SW 1271 (cell line): ENCODE measurements at places on chromosomes 7 and 10.
A peak's percentile ranks its signal among the peaks of the same experiment; 100 is the strongest.

DNA sequence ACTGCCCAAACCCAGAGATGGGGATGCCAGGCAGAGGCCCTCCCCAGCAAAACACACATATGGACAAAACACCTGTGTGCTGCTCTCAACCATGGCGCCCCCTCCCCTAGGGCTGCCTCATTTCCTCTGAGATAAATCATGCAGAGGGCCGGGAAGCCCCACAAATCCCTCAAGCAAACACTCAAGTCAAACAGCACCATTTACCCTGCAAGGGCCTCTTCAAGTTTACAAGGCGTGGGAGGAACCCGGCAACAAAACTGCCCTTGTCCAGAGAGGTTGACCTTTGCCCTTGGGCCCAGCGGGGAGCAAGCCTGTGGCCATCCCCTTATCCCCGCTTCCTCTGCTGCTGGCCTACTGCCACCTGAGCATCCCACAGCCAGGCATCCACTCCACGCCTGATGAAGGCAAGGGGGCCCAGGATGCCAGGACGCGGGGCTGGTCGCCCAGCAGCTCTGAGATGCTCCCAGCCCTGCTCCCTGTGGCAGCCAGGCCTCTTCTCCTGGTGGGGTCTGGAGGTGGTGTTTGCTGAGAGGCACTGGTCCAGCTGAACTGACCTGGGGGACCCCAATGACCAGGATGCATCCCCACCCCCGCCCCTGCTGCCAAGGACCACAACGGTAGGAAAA, 77.4 kb downstream of the DLG5 start:
- no peak for DNase-seq

GRCh38 chr7:17299483-17299991, 1.1 kb downstream of the AHR start:
- peak; percentile 75 for DNase-seq

DNA sequence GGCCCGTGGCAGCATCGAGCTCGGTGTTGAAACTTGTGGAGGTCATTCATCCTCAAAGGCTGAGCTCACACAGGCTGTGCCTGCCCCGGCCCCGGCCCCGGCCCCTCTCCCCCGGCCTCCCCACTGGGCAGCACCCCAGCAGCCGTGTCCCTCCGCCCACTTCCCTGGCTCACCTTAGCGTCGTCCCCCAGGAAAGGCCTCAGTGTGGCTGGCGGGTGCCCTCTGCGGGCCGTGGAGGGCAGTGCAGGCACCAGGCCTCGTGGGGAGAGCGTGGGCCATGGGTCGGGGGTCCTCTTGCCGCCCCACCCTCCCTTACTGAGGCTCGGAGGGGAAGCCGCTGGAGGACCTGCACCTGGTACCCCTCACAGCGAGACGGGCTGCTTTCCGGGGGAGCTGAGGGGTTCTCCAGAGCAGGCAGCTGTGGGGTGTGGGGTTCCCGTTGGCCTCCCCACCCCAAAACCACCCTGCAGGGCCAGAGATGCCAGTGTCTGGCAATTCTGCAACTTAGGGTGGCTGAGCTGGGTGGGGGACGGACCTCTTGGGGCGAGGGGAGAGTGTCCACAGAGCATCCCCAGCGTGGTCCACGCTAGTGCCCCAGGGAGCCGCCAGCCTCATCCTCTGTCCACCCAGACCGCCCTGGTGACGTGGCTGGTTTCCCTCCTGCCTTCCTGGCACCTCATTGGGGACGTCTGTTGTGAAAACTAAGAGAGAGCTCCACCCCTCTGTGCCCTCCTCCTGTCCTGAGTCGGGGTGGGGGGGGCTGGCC, 44.2 kb upstream of the DPYSL4 start:
- DNase-seq = no peak

DNA sequence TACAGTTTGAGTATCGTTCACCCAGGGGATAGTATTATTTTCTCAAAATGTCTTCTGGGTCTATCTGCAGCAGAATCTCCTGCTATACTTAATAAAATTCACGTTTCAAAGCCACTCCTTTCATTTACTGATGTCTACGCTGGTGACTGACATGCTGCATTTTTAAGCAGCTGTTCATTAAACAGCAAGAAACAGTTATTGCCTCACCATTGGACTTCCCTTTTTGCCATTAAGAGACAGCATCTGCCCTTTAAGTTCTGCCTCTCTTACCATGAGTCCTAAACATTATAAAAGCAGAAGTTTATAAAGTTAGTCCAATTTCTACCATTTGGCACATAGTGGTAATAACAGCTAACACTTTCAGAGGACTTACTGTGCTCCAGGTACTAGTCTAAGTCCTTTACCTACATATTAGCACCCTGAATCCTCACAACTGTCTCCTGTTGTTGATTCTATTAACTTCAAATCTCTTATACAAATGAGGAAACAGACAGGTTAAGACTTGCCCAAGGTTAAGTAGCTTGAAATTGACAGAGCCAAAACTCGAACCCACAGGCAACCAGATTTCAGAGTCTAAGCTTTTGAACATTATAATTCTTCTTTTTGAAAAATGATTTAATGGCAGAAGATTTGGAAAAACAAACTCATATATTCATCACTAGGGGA, 169.5 kb downstream of the SNX13 start:
- no peak for DNase-seq

DNA sequence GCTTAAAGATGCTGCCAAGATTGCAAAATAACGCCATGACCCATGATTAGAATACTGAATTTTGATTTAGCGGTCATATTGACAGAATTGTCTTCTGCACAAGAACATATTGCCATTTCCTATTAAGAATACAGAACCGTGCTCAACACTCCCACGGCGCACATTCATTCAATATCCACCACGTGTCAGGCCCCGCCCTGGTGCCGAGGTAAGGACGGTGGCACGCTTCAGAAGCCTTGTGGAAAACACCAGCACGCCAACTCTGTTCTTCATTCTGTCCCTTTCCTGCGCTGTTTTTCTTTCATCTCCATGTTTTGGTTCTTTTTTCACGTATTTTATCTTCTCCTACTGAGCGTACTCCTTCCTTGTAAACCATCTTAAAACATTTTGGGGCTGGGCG, 189.3 kb downstream of the ZMYND11 start:
- no peak for DNase-seq

GRCh38 chr10:2920168-2920567, 147.2 kb upstream of the PFKP start:
- DNase-seq = no peak

DNA sequence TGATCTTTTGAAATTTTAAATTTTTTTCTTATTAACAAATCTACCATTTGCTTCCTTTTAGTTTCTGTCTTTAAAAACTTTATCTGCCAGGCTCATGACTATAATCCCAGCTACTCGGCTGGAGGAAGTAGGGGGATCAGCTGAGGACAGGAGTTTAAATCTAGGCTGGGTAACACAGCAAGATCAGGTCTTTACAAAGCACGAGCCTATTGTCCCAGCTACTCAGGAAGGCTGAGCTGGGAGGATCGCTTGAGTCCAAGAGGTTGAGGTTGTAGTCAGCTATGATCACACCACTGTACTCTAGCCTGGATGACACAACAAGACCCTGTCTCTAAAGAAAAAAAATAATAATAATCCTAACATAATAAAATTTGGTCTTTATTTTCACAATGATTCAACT, 17.5 kb downstream of the DPY19L1 start:
- DNase-seq = no peak

DNA sequence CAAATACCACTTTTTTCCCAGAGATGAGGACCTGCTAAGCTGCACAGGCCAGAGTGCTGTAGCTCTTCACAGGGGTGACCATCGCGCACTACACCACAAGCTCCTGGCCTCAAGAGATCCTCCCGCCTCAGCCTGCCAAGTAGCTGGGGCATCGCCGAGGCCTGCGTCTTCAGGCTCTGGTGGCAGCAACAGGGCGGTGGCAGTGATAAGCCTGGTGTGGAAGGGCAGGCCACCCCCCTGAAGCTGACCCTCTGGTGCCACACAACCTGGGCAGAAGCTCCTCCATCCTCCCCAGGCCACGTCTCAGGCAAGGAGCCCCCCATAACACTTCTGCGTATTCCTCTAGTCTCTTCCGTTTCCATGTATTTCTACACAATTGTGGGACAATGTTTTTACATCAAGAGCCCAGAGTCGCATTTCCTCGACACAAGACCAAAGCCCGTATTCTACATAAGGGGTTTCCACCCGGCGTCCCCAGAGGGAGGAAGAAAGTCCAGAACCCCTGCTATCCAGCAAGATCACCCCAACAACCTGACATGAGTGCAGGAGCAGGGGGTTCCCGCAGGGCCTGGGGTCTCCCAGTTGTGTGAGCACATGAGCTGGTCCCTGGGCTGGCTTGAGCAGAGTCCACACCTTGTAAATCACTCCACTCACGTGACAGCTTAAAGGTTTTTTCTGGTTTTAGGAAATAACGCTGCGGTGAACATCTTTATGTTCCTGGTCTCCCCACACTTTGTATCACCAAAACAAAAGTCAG, 37.6 kb upstream of the NCAPG2 start:
- no peak for DNase-seq

- no peak for DNase-seq
These were observed 45.0 kb upstream of the FOXL3 start for GRCh38 chr7:244974-245373.

- DNase-seq = no peak
These were observed 51.0 kb downstream of the ZNF777 start for GRCh38 chr7:149409895-149410294.

GRCh38 chr10:43862756-43863155, 214.1 kb upstream of the ZNF32 start:
- no peak for DNase-seq

- no peak for DNase-seq
These were observed 6.5 kb downstream of the DIP2C start for GRCh38 chr10:682931-683447.

DNA sequence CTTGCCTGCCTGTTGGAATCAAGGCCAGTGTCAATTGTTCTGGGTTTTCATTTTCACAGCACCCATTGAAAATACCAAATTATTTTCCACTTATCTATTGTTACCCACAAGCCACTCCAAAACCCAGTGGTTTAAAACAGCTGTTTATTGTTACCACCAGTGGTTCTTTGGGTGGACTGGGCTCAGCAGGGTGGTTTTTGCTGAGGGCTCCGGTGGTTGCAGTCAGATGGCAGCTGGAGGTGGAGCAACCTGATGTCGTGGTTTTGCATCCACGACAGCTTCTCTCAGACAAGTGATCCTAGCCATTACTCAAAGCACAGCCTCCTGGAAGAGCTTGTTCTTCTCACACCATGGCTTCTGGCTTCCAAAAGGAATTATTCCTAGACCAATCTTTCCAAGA, 235.1 kb upstream of the ADARB2 start:
- DNase-seq = no peak

DNA sequence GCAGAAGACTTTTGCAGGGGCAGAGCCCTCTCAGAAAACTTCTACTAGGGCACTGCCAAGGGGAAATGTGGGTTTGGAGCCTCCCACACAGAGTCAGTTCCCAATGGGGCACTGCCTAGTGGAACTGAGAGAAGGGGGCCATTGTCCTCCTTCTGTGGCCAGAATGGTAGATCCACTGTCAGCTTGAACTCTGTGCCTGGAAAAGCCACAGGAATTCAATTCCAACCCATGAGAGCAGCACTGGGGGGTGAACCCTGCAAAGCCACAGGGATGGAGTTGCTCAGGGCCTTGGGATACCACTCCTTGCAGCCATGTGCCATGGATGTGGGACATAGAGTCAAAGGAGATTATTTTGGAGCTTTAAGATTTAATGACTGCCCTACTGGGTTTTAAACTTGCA, 262.2 kb upstream of the SEMA3C start:
- DNase-seq = no peak

- DNase-seq = peak; percentile 71
These were observed 694 bp upstream of the WASL start for GRCh38 chr7:123749537-123749857.

DNA sequence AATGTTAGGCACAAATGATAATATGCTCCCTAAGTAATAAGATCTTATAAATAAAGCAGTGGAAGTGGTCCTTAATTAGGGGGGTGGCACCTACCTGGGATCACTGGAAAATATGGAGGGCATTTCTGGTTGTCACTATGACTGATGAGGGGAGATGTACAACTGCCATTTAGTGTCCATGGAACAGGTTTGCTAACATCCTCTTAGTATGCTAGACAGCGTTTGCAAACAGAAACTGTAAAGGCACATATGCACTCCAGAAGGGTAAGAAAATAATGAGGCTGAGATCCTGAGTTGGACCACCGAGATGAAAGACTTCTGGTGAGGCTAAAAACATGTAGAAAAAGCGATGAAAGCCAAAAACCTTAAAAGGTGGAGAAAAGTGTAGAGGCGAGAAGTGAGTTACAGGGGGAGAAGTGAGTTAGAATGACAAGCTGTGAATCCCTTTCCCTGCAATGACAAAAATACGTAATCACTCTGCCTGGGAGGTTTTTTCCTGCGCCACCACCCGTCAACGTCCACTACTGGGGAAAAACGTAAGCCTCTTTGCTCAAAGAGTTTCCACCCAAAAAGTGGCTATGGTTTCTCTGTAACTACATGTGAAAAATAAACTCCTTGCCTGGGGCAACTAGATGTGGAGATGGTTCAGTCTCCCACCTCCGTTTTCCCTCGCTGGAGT, 767 bp downstream of the KRIT1 start:
- DNase-seq = no peak

GRCh38 chr7:120989257-120990220, 1.0 kb downstream of the CPED1 start:
- no peak for DNase-seq

DNA sequence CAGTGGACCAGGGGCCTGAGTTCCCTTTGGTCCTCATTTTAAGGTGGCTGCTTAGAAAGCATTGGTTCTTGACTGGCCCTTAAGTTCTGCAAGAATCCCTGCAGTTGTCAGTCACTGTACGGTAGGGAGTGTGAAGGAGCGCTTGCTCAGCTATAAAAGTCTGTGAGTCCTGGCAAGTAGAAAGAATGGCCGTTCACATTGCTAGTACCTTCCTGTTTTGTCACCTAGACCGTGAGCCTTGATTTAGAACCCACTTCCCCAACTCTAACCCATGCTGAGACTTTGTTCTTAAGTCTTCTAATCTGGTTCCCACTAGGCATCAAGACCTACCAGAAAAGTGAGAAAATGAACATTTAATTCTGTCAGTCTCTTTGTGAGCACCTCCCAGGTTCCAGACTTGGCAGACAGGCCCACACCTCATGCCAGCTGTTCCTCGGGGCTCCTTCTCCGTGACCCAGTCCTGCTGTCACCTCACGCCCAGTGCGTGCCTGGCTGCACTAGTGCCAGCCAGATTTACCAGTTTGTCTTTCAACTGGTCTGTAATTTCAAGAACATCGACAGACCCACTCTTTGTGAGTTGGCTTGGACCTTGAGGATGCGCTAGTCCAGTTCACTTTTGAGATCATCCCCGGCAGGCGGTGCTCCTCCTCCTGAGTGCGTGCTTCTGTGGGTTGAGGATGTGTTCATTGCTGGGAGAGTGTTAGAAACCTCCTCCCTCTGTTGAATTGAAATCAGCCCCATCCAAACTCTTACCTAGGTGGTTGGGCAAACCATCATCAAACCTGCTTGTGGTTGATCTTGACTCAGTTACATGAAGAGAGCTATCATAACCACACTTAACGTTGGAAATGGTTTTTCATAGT, 78.5 kb downstream of the SHH start:
- no peak for DNase-seq

GRCh38 chr10:52870562-52870961, 98.0 kb upstream of the MBL2 start:
- no peak for DNase-seq

GRCh38 chr7:96562458-96562857, 147.2 kb downstream of the SEM1 start:
- DNase-seq = no peak
